ENCODE measurements at places on chromosomes 16 and 17.

- no peak for DNase-seq
Observed at GRCh38 chr16:23557779-23558702, 514 bp downstream of the UBFD1 start.

DNA sequence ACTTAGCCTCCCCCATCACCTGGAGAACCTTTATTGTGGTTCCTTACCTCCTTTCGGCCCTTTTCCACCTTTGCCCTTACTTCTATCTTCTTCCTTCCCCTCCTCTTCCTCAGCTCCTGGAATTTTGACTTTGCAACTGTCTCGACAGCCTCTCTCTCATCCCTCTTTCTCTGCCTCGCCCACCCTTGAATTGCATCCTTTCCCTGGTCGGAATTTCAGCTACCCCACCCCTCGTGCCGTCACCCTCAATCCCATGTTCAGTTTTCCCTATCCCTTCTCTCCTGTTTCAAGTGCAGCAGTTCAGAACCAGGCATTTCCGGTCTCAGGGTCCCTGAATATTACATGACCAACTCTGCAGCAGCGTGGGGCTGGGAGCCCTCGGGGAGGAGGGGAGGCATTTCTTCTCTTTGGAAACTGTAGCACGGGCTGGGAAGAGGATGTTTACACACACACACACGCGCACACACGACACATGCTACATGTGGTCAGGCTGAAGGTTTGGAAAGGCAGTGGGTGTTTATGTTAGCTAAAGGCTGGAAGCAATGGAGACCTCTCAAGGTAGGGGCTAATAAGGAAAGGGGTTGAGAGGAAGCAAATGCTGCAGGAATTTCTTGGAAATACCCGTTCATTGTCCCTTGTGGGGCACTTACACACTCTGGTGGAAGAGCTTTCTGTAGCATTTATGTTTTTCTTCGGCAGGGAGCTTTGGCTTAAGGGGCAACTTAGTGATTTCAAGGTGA, 971 bp downstream of the MINK1 start:
- no peak for DNase-seq

DNA sequence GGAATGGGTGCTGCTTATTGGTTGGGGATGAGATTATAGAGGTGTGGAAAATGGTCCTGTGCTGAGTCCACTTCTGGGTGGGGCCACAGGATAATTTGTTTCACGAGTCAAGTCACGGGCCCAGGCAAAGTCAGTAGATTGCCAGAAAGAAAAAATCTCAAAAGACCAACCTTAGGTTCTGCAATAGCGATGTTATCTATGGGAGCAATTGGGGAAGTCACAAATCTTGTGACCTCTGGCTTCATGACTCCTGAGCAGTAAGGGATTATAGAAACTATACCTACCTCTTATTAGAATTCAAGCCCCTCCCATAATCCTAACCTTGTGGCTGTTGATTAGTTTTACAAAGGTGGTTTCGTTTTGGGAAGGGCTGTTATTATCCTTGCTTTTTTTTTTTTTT, 31.4 kb downstream of the WWP2 start:
- DNase-seq, result no peak

DNA sequence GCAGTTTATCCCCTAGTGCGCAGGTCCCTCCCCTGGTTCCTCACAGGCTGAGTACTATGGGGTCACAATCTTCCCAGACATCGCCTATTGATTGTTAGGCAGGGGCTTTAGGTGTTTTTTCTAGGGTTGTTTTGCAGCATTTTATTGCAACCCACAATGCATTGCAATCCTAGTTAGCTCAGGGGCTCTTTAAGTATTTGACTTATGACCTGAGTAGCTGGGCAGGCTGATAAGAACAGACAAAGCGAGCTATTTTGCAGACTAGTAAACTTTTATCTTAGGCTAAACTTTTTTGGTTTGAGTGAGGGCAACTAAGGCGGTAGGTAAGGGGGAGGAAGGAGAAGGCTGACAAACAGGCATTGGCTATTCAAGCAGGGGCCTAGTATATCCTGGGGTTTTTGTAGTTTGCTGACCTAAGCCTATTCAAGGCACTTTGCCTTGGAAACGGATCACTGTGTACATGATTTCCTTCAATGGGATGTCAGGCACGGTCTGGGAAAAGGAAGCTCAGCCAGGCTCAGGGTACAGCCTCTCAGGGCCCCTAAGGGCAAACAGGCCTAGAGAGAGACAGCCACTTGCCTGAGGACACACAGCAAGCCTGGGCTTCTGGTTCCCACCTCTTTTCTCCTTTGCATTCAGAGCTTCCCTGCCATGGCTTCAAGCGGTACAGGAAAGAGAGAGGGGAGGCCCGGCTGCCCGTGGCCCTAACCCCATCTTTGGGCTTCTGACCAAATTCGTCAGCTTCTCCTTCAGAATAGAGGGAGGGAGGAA, 6.4 kb downstream of the DRC7 start:
- DNase-seq, result no peak

DNA sequence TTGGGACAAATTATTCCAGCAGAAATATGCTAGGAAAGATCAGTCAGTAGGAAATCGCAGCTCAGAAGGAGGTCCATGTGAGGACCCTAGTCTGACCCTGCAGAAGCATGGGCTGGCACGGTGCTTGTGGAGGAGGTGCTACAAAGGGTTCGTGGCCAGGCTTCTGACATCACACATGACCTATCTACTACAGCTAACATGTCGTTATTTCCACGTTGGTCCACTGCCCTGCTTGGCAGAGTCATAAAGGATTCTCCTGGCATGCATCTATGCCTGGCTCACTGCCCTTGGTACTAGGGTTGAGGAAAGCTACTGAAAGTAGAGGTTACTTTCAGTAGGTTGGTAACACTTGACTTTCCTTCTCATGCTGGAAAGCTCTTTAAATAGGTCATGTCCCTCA, 118.1 kb upstream of the SHISA6 start:
- DNase-seq, result no peak

- no peak for DNase-seq
Observed at GRCh38 chr17:34883106-34884000, 77.9 kb downstream of the CCT6B start.

- peak; percentile 58 for DNase-seq
Observed at GRCh38 chr16:15704545-15704987, 54.5 kb downstream of the NDE1 start.

GRCh38 chr17:36657390-36657762, 56.0 kb downstream of the MRM1 start:
- no peak for DNase-seq

- no peak for DNase-seq
Observed at GRCh38 chr17:80353718-80354275, 61.2 kb upstream of the ENDOV start.
